Stimulated activated effector memory CD8-positive, alpha-beta T cell treated with anti-CD3 and anti-CD28 coated beads, Interleukin-12 subunit alpha, Interleukin-12 subunit beta, amount 100 ng/mL, for 72 hours (primary cell): ENCODE measurements at places on chromosomes 11 and 22.

DNA sequence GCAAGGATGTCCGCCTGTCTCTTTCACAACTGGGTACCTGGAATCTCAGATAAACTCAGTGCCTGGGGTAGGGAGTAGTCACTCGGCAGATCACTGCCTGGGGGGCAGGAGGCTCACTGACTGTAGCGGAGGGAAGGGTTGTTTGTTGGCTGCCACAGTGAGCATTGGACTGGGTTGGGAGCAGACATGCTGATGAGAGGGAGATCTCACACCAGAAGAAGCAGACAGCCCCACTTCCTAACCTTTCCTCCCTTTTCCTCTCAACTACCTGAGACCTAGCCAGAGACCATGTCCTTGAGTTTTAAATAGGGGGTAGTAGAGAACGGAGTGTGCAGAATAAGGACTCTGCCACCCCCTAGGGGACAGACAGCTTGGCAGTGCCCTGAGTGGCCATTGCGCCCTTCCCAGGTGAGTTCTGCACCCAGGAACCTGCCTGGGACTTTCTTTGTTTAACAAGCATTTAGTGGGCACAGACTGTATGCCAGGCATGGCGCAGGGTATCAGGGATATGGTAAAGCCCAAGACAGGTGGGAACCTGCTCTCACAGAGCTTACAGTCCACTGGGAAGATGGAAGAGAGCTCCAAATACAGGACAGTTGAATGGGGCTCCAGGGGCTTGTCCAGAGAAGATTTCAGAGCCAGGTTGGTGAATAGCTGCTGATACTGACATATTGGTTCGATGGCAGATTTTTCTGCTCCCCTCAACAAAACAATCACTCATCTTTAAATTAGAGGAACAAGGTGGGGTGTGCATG, 115.7 kb upstream of the NNMT start:
- DNase-seq, result no peak

GRCh38 chr11:46917109-46917761, 1.1 kb downstream of the LRP4 start:
- no peak for DNase-seq

- no peak for DNase-seq
Observed at GRCh38 chr11:27650988-27651387, 49.3 kb downstream of the BDNF start.

DNA sequence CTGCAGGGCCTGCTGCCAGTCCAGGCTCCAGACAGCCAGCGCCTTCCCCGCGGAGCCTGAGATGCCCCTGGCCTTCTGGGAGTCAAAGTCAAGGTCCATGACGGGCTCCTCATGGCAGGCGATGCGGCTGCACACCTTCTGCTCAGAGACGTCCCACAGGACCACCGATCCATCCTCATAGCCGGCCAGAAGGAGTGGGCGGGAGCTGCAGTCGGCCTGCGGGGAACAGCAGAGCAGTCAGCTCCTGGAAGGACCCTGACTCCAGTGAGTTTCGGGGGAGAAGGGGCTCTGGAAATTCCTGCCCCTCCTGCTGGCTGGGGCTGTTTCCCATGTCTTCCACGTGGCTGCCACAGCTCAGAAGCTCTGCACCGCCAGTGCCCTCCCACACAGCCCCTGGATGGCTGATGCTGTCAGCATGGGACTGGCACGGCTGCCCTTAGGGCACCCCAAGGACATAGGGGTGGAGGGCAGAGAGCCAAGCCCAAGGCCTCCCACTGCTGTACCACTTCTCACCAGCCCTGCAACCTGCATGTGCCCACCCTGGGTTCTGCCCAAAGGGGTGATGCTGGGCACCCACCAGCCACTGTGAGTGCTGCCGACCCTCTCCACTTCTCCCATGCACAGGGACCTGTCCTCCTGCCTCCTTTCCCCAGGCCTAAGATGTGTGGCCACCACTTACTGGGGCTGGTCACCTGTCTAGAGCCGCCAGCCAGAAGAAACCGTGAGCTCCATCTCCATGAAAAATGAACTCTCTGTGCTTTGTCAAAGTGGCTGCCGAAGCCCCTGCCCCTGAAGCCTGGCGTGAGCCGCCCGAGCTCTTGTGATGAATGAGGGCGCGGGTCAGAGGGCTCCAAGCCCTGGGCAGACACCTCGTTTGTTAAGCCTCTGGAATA, 41.7 kb downstream of the TBX1 start:
- no peak for DNase-seq

DNA sequence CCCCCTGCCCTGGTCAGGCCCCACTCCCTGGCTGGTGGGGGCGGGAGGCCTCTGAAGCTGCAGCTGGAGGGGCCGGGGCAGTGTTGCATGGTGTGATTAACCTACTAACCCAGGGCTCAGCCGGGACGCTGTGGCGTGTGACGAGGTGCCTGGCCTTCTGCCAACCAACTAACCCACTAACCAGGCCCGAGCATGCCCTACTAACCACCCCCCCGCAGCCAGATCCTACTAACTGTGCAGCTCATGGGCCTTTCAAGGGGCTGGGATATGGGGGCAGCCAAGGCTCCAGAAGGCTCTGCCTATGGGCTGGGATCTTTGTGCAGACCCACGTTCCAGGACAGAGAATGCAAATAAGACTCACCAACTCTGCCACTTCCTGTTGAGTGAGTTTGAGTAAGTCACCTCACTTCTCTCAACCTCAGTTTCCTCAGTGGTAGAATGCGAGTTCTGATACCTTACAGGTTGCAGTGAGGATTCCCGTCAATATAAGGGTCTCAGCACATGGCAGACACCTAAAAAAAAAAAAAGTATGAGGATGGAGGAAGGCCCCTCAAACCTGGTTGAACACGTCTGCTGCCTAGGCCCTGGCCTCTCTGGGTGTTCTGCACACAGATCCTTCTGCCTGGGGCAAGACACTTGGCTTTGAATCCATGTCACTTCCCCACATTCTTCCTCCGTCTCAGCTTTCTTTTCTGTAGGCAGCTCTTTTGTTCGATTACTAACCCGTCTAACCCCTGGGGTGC, 14.1 kb downstream of the MIAT start:
- DNase-seq, result peak; percentile 84
